ENCODE measurements at places on chromosomes 16 and 17.
A peak's percentile ranks its signal among the peaks of the same experiment; 100 is the strongest.

GRCh38 chr16:70018254-70018653 is 67.1 kb downstream of the CLEC18A start:
- no peak for DNase-seq

- peak; percentile 59 for DNase-seq
Observed at GRCh38 chr17:59165933-59166342, 10.4 kb downstream of the PRR11 start.

DNA sequence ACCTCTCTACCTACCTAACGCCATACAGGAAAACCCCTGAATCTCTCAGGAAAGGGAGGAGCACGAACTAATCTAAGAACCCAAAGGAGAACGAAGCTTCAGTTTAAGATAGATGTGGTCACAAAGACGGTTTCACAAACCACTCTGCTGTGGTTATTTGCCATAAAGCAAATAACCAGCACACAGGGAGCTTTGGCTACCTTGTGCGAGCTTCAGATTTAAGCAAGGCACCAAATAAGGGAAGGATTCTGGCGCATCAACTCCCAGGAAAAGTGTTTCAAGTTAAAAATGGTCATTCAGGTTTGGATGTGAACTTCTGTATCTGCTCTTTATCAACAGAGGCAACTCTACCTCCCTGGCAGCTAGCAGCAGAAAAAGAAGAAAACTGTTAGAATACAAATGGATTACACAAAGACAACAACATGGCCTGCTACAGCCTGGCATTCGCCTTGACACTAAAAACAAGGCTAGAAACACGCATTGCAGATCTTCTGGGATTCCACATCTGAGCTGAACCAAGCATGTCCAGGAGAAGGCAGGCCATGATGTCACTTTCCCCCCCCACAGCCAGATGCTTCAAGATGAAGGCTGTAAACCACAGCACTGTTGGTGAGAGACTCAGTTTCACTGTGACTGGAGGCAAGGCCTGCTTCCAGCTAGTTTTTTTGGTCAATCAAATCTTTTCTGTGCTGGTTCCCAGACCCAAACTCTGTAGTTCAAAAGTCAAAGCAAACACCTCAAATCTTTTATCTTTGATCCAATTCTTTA is 43.6 kb downstream of the SMG6 start:
- peak; percentile 87 for DNase-seq

GRCh38 chr17:55463600-55463999 is 42.0 kb upstream of the MMD start:
- no peak for DNase-seq

DNA sequence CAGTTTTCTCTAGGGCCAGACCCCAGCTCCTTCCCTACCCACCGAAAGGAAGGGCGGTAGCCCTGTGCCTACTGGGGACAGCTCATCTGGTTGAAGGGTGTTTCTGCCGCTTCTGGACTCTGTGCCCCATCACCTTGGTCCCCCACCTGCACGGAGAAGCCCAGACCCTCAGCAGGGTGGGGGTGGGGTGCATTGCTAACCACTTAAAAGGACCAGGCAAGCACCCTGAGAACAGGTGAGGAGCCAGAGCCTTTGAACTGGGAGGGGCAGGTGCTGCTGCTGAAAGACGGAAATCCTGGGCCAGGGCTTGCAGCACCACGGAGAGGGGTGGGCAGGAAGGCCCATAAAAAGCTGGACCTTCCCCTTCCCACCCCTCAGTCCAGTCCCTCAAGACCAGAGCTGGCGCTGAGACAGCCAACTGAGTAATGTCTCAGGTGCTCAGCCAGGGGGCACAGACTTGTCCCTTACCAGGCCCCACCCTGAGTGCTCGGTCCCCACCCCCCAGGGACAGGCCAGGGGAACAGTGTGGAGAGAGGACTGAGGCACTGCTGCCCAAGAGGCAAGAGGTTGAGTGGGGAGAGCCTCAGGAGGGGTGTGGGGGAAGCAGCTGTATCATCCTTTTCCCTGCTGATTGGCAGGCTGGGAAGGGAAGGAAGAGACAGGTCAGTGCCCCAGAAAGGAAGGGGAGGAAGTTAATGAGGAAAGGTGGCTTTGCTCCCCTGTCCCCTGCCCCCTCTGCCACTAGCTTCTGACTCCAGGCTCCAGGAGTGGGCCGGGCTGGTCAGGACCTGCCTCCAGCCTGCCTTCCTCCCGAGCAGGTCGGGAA is 10.9 kb upstream of the SP2 start:
- no peak for DNase-seq

DNA sequence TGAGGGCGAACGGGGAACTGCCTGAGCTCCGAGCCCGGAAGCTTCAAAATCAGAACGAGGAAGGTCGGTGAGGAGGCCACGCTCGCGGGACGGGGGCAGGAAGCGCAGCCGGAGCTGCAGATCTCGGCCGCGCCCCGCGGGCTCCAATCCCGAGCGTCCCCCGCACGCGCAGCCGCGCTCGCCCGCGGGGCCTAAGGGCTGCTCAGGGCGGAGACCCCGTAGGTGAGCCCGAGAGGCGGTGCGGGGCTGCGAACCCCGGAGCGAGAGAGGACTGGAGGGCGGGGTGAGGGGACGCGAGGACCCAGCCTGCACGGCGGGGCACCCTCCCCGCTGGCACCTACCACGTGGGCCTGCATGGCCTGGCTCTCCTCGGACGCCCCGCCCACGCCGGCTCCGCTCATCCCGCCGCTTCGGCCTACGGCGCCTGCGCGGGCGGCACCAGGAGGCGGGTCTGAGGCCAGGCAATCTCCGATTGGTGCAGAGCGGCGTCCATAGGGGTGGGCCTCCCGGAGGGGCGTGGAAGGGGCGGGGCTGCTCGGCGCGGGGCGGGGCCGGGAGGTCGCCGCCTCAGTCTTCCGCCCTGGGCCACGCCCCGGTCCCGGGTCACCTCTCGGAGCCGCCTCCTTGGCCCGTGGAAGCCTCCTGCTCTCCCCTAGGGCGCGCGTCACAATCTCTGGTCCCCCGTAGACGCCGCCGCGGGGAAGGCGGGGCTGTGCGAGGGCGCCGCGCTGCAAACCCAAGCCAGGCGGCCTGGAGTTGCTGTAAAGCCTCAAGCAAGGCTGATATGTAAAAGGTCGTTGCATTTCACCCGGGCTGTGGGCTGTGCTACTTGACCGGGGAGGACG is 27.8 kb upstream of the METRNL start:
- DNase-seq = peak; percentile 99

All from activated CD8-positive, alpha-beta memory T cell treated with anti-CD3 and anti-CD28 coated beads for 24 hours (primary cell).